ENCODE measurements at places on chromosomes 16 and 17. TPM values are rescaled to one million over a fixed set of nuclear protein-coding genes. Genes with fewer than 3 reads are reported as not detected.

Gene MAPT
- 0.14 TPM for total RNA-seq

Gene KIF18B
- total RNA-seq: 11.8 TPM

DNA sequence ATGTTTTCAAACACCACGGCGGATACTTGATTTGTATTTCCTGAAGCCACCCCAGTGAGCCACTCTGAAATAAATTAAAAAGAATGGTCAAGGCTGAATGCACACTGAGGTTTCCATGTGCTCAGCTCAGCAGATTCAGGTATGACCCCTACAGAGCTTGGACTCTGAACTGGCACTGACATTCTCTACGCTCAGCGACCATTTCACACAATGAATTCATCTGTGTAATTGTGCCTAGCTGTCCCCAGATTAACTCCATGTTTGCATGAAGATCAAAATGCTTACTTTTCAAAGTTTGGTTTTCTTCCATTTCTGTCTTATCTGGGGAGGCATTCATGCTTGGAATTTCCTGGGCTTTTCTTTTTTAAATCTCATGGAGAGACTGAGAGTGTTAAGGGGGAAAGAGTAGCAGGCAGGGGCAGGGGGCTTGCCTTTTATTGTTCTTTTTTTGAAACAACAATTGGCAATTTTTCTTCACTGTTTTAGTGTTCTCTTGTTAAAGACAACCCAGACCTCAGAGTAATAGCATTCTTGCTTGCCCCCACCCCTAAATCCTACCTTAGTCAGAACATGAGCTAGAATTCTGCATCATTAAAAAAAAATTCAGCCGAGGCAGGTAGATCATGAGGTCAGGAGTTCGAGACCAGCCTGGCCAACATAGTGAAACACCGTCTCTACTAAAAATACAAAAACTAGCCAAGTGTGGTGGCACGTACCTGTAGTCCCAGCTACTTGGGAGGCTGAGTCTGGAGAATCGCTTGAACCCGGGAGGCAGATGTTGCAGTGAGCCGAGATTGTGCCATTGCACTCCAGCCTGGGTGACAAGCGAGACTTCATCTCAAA, 85.5 kb upstream of the HNF1B start:
- no peaks in the 10 kb centered on the region for H3K36me3 ChIP-seq
- H3K4me3 ChIP-seq: peak overlapping the region; percentile 26
- no peaks in the 10 kb centered on the region for H3K27me3 ChIP-seq
- peak overlapping the region; percentile 100 for H3K27ac ChIP-seq
- DNase-seq: peak; percentile 94
- H3K4me1 ChIP-seq: peaks cover 81% of the 10 kb centered on the region

Gene C17orf113
- not detected for total RNA-seq

GRCh38 chr17:55295411-55296170, 30.8 kb downstream of the HLF start:
- no peaks in the 10 kb centered on the region for H3K36me3 ChIP-seq
- DNase-seq: peak; percentile 75
- no peaks in the 10 kb centered on the region for H3K4me1 ChIP-seq
- H3K27ac ChIP-seq: no peak overlapping the region
- 0 out of 2 replicates have a peak, but pooled peaks cover 4% of the 10 kb centered on the region for H3K27me3 ChIP-seq
- no peak overlapping the region for H3K4me3 ChIP-seq

DNA sequence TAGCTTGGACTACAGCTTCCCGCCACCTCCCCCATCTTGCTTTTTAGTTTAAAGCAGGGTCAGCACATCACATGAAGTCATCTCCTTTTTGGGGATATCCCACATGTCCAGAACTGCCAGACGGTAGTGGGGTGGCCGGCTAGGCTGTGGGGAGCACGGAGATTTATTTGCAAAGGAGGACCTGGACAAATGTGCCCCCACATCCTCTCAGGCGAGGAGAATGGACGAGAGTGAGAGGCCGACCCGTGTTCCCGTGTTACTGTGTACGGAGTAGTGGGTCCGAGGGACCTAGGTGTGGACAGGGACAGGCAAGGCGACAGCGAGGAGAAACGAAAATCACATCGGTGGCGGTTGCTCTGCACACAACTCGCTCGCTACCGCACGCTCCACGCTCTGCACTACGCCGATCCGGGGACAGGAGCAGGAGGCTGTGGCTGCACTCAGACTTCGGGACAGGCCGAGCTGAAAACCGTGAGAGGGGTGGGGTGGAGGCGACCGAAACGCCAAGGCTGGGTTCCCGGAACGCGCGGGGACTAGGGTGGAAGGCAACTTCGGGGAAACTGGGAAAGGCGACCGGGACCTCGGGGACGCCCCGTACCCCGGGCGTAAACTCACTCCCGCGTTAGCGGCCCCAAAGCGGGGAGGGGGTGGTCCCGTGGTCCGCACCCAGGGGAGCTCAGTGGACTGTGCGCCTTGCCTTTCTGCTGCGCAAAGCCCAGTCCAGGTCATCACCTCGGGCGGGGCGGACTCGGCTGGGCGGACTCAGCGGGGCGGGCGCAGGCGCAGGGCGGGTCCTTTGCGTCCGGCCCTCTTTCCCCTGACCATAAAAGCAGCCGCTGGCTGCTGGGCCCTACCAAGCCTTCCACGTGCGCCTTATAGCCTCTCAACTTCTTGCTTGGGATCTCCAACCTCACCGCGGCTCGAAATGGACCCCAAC, at the start of gene MT1A:
MT1A (plus strand) TSS at position 853 of the 937 bp plus-strand sequence; CDS start at position 926, 73 bp downstream.
- H3K4me3 ChIP-seq: no peak within 1 kb of the TSS
- no peak for DNase-seq
- H3K36me3 ChIP-seq: no peaks in the 10 kb centered on the region
- H3K27ac ChIP-seq: no peak within 1 kb of the TSS

Gene ASGR1
- total RNA-seq: not detected

DNA sequence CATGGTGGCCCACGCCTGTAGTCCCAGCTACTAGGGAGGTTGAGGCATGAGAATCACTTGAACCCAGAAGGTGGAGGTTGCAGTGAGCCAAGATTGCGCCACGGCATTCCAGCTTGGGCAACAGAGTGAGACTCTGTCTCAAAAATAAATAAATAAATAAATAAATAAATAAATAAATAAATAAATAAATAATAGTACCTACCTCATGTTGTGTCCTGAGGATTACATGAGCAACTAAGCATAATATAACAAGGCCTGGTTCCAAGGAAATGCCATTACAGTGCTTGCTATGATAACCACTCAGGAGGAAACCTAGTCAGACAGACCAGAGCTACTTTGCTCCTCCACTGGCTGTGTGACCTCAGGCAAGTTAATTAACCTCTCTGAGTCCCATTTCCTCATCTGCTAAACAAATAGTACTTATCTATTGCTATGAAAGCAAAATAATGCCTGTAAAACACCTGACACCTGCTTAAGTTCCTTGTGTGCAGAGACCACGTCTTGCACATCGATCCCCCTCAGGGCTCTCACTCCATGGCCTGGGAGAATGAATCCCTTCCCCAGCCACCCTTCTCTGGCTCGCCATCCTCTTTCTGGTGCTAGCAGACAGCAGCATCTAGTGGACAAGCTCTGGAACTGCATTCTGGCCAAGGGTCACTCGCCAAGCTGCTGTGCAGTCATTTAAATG, 7.5 kb downstream of the EPOP start:
- peak; percentile 86 for DNase-seq
- peaks cover 7% of the 10 kb centered on the region for H3K4me1 ChIP-seq
- H3K36me3 ChIP-seq: no peaks in the 10 kb centered on the region
- H3K4me3 ChIP-seq: no peak overlapping the region
- H3K27ac ChIP-seq: no peak overlapping the region

DNA sequence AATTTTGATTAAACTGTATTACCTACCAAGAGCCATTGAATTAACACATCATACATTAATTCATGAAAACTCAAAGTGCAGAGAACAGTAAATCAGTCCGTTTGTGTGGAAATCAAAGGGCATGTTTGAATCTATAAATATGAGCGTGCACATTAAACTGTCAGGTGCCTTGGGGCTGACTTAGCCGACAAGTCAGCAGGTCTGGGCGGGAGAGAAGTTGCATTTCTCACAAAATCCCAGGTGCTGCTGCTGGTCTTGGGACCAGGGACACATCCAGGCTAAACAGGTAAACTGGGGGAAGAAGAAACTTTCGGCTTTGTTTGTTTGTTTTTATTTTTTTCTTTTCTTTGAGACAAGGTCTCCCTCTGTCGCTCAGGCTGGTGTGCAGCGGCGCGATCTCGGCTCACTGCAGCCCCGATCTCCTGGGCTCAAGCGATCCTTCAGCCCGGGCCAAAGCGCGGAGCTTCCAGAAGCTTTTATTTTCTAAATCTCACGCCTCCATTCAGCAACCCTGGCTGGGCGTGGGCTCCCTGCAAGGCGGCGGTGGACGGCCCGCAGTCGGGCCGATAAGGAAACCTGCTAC, 213.9 kb downstream of the MRTFB start:
- no peak overlapping the region for H3K27ac ChIP-seq
- peaks cover 27% of the 10 kb centered on the region for H3K4me1 ChIP-seq
- DNase-seq: peak; percentile 86
- no peaks in the 10 kb centered on the region for H3K27me3 ChIP-seq
- no peaks in the 10 kb centered on the region for H3K36me3 ChIP-seq
